Chondrocyte (in vitro differentiated cells): ENCODE measurements at places on chromosomes 3 and 15.

- no peak for DNase-seq
These were observed 9.3 kb upstream of the NR2E3 start for GRCh38 chr15:71800835-71801745.

GRCh38 chr3:118863731-118864322 lies 170.8 kb downstream of the IGSF11 start:
- DNase-seq, result no peak

- peak; percentile 96 for DNase-seq
These were observed at the start of gene NEDD4 for GRCh38 chr15:55993111-55993803. Gene NEDD4 (minus strand): TSS chr15:55993612. CDS start chr15:55993555, 57 bp downstream.

- no peak for DNase-seq
These were observed 114.3 kb downstream of the LIPC start for GRCh38 chr15:58546066-58546591.

- no peak for DNase-seq
These were observed 25.5 kb upstream of the PIK3R4 start for GRCh38 chr3:130772129-130772528.

DNA sequence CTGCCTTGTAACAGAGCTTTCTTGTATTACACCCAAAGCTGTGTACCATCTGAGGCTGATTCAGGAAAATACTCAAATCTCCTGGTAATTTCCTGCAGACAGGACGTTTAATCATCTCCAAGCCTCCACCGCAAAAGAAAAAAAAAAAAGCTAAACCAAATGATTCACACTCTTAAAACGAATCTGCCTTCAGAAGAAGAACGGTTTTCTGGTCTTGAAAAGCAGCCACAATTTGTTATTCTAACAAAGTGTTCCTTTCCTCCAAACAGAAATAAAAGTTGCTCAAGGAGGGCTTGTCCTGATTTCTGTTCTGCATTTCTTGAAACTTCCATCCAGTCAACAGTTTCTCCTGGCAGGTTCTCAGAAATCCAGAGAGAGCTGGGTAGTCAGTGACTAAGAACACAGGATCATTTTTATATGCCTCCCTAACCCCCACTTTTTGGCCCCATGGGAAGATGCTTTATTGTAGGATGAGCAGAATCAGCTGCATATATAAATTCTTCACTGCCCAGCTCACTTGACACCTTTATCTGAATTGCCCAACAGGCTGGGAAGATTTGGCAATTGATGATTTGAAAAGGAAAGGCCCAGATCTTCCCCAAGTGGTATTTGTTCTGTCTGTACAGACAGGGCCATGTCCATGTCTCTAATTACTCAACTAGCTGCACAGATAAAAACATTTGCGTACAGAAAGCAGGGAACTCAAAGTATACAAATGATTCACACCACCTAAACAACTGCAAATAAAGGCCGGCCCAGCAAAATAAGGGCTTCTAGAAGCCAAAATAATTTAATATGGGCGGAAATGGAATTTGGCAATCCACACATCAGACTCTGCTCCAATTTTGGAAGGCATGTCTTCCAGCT lies 41.0 kb upstream of the PRICKLE2 start:
- no peak for DNase-seq

GRCh38 chr15:51736069-51736468 lies 1.4 kb downstream of the LYSMD2 start:
- DNase-seq, result no peak

GRCh38 chr15:68829068-68829467 lies 8.4 kb upstream of the ANP32A start:
- no peak for DNase-seq

DNA sequence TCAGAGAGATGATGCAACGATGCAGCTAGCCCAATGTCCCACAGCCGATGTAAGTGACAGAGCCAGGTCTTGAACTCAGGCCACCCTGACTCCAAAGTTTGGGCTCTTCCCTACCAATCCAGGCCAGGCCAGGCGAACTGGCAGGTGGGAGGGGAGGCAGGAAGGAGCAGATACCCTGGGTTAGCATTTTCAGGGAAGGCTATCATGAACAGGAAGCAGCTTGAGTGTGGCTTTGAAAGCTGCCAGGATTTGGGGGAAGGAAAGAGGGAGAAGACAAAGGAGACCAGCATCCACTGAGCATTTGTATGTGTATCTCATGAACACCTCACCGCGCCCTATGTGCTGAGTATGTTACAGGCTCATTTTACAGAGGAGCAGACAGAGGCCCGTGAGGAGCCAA lies 38.8 kb downstream of the LMCD1 start:
- DNase-seq, result no peak

- DNase-seq, result no peak
These were observed 93.8 kb downstream of the TJP1 start for GRCh38 chr15:29728418-29728817.

DNA sequence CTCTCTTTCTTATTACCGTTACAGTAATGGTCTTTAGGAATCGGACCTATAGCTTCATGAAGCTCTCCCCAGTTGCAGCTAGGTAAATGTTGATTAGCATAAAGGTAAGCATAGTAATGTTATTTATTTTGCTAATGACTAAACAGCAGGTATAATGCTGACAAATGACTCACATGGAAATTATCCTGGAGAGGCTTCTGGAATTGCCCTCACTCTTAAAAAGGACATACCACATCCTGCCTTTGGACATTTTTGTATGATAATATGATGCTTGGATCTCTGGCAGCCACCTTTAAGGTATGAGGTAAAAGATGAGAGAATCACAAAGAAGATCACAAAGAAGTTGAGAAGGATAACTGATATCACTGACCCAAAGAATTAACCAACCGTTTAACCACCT lies 238.6 kb downstream of the CHL1 start:
- DNase-seq, result no peak

GRCh38 chr15:89293012-89293411 lies 41.6 kb downstream of the POLG start:
- no peak for DNase-seq

DNA sequence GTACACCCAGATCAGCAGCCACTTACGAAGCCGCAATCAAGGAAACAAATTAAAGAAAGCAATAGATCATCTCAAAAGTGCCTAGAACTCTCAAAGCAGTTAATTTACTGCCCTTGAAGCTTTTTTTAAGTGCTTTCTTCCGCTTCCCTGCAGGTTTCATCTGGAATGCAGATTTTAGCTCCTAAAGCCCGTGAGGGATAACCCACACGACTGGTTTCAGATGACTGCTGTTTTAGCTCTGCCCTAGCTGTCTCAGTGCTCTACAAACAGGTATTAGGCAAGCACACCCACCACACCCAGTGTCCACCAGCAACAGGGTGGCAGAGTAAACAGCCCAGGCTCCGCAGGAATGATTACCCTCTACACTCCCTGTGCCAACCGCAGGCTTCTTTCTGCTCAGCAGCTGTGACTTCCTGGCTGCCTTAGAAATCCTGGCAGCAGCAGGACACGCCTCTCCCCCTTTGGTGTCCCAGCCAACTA lies 126.0 kb downstream of the FMN1 start:
- DNase-seq, result no peak

DNA sequence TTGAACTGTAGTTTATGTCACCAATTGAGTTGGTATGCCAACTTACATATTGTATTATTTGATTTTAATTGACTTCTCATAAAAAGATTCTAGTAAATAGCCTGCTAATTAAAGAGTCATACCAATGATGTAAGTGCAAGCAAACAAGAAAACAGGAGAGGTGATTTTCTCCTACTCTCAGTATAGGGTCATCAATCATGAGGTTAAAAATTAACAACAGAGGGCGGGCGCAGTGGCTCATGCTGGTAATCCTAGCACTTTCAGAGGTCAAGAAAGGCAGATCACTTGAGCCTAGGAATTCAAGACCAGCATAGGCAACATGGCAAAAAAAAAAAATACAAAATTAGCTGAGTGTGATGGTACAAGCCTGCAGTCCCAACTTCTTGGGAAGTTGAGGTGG lies 108.7 kb downstream of the MYO9A start:
- no peak for DNase-seq

DNA sequence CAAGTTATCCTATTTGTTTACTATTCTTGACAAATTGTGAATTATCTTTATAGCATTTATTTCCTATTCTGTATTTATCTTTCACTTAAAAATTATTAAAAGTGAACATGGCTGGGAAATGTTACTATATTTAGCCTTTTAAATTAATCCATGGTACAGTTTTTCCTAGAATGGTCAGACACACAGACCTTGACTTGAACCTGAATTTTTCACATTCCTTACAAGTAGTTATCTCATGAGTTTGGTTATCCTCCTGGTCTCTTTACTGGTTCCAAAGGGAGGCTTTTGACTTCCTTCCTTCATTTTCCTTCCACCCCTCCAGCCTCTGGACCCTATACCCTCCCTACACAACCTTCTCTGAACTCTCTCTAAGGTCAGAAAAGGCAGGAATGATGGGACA lies 280.6 kb downstream of the SATB1 start:
- DNase-seq, result no peak

- DNase-seq, result no peak
These were observed at the start of gene TERB2 for GRCh38 chr15:44956388-44956787. Gene TERB2 (plus strand): TSS chr15:44956687. CDS start chr15:44956719, 32 bp downstream.

- DNase-seq, result no peak
These were observed 9.1 kb downstream of the THRB start for GRCh38 chr3:24485511-24485910.

DNA sequence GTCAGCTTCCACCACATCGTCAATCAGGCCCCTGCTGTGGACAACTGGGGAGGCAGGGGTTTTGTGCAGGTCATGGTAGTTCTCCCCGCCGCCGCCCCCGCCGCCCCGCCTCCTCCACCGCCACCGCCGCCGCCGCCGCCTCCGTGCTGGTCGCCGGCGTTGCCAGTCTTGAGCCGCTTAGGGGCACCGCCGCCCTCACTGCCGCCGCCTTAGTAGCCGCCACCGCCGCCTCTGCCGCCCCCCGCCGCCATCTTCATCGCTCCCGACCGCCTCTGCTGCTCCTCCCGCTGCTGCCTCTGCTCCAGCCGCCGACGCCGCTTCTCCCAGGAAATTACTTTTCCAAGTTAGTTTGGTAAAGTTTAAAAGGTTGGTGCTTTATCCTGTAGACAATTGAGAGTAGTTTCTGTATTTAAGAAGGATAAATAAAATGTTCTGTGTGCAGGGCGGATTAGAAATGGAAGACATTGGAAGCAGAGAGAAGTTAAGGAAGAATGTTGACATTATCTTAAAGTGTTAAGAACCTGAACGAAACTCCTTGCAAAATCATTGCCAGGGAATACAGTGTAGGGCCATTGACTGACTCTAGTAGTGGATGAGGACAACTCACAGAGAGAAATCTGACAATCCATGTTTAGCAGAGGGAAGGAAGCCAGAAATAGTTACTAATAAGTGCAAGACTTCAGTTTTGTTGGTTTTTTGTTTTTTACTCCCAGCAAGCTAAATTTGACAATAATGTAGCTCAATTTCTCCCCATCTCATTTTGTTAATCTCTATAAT lies 53.0 kb upstream of the GOLGA8A start:
- no peak for DNase-seq

GRCh38 chr3:114299941-114300624 lies 6.3 kb downstream of the TIGIT start:
- no peak for DNase-seq

- no peak for DNase-seq
These were observed 289.0 kb upstream of the RASGRP1 start for GRCh38 chr15:38853608-38854007.

DNA sequence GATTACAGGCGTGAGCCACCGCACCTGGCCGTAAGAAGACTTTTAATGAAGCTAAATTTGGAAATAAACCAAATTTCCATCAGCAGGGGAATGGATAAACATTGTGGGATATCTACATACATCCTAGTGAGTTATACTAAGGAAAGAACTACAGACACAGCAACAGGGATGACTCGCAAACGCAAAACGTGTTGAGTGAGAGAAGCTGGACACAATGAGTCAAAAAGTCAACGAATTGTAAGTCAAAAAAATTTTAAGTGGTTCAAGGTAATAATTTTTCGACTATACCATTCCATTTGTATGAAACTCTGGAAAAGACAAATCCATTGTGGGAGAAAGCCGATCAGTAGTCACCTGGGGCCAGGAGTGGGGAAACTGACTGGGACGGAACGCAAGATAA lies 19.9 kb downstream of the PLA2G4F start:
- no peak for DNase-seq

- DNase-seq, result no peak
These were observed 2.0 kb upstream of the RNF111 start for GRCh38 chr15:58985443-58985842.

DNA sequence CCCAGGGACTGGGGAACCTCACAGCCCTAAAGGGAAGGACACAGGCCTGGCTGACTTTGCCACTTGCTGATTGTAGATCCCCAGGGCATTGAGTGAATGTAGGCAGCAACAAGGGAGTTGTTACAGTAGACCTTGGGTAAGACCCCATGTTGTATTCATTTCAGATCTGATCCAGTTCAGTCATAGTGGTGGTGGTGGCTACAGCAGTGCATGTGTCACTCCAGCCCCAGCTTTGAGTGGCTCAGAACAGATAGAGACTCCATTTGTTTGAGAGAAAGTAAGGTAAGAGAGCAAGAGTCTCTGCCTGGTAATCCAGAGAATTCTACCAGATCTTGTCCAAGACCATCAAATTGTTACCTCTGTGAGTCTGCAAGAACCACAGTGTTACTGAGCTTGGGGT lies 278.7 kb upstream of the SATB1 start:
- no peak for DNase-seq

DNA sequence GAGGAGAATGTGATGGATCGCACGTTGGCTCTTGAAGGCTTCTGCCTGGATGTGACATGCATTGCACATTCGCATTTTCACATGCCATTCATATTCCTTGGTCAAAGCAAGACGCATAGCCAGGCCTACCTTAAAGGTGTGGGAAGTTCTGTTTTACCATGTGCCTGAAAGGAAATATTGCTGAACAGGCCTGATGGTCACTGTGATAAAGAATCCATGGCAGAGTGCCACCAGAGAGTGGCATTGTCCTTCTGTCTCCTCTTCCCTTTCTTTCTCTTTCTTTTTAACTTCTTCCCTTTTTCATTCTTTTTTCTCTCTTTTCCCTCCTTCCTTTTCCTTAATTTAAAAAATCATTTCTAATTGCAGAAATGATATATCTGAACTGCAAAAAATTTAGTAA lies 15.9 kb upstream of the MITF start:
- no peak for DNase-seq

DNA sequence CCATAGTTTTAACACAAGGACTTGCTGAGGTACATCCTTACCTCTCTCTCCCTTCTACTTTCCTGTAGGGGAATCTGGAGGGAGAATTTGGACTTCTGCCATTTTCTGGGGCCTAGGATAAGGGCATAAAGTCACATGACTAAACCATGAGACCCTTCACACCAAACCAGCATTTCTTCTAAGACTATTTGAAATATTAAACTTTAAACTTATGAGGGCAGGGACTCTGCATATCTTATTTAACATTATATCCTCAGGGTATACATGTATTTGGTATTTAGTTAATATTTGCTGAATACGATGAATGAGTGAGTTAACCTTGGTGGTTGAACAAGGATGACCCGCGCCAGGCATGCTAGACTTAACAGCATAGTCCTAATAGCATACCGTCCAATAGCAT lies 63.4 kb downstream of the USP13 start:
- no peak for DNase-seq
